ENCODE measurements at places on chromosomes 1 and 21. TPM values are rescaled to one million over a fixed set of nuclear protein-coding genes. Genes with fewer than 3 reads are reported as not detected.

GRCh38 chr21:36065497-36066036 is 4.3 kb upstream of the CBR1 start:
- H3K36me3 ChIP-seq, result no peaks in the 10 kb centered on the region
- H3K27ac ChIP-seq, result no peak overlapping the region
- peaks cover 10% of the 10 kb centered on the region for H3K4me1 ChIP-seq
- no peak for DNase-seq
- no peak overlapping the region for H3K4me3 ChIP-seq

ACTN2 gene
- 0.38 TPM for total RNA-seq

- H3K36me3 ChIP-seq, result no peaks in the 10 kb centered on the region
- H3K4me1 ChIP-seq, result no peaks in the 10 kb centered on the region
- H3K27ac ChIP-seq, result no peak overlapping the region
- H3K27me3 ChIP-seq, result no peaks in the 10 kb centered on the region
- no peak overlapping the region for H3K4me3 ChIP-seq
- no peak for DNase-seq
Measured at GRCh38 chr1:69700770-69701169, 133.0 kb downstream of the LRRC7 start.

- H3K27me3 ChIP-seq, result no peaks in the 10 kb centered on the region
- no peaks in the 10 kb centered on the region for H3K4me1 ChIP-seq
- peaks cover 67% of the 10 kb centered on the region for H3K36me3 ChIP-seq
- H3K4me3 ChIP-seq, result no peak overlapping the region
- DNase-seq, result no peak
- no peak overlapping the region for H3K27ac ChIP-seq
Measured at GRCh38 chr1:42759114-42759513, 7.7 kb downstream of the P3H1 start.

GRCh38 chr1:33323663-33324477 is 3.0 kb upstream of the A3GALT2 start:
- H3K4me1 ChIP-seq, result no peaks in the 10 kb centered on the region
- DNase-seq, result no peak

DNA sequence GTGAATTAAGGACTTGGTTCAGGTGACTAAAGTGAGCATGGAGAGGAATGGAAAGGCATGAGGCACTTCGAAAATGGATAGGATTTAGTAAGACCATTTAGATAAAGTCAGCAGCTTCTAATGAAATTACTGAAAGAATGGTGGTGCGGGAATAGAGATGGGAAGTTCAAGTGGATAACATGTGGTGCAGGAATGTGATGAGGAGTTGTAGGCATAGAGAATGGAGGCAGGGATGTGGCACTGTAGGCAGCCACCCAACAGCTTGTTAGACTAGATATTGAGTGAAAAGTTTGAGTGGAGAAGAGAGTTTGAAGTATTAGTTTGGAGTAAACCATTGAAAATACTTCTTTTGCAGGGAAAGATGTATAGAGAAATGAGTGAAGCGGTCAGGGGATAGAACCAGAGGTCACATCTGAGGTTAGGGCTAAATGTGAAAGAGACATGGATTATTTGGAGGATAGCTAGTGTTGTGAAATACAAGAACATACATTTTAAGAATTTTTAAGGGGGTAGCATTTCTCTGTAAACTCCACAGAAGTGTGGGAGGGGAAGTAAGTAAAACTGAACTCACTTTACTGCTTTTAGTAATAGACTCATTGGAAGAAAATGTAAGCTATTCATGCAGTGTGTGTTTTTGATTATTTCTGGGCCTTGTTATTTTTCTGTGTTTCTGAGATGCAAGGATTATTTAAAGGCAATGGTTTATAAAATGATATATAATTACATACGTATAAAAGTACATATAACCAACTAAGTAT is 46.2 kb downstream of the DYRK1A start:
- DNase-seq, result no peak
- H3K4me3 ChIP-seq, result no peak overlapping the region
- no peak overlapping the region for H3K27ac ChIP-seq
- peaks cover 6% of the 10 kb centered on the region for H3K4me1 ChIP-seq
